ENCODE measurements at places on chromosomes 13 and 19. TPM values are rescaled to one million over a fixed set of nuclear protein-coding genes. Genes with fewer than 3 reads are reported as not detected.

DNA sequence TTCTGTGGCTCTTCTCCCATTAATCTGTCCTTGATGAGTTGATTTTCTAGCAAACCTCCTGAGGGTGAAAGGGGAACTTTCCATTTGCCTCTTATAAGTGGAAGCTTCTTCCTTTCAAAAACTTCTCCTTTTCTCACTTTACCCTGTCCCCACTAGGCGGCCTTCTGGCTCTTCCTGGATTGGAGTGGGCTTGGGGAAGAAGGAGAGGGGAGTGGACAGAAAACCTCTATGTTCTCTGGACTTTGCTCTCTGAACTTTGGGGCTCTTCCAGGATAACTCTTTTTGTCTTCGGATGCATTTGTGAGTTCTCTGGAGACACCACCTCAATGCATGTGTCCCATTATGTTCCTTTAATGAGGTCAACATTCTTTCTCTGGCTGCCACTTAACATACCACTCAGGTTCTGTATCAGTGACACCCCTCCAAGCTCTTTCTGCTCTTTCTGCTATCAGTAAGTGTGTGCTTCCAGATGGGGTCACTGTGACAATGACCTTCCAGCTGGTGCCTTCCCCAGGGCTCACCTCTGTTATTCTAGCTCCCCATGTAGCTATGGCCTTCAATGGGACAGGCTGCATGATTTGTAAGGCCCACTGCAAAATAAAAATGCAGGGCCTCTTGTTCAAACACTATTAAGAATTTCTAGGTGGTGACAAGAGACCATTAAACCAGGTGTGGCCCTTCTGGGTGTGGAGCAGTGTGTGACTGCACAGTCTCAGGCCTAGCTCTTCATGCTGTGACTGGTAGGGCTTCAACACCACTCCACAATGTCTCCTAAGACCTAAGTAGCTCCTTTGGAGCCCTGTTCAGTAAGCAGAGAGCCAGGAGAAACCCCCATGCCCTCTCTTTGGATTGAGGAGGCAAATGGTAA is 389.2 kb downstream of the EFNB2 start:
- H3K4me1 ChIP-seq, result peaks cover 33% of the 10 kb centered on the region
- no peak overlapping the region for H3K4me3 ChIP-seq
- no peaks in the 10 kb centered on the region for H3K27me3 ChIP-seq

Gene FGF22
- 0.43 TPM for total RNA-seq

DNA sequence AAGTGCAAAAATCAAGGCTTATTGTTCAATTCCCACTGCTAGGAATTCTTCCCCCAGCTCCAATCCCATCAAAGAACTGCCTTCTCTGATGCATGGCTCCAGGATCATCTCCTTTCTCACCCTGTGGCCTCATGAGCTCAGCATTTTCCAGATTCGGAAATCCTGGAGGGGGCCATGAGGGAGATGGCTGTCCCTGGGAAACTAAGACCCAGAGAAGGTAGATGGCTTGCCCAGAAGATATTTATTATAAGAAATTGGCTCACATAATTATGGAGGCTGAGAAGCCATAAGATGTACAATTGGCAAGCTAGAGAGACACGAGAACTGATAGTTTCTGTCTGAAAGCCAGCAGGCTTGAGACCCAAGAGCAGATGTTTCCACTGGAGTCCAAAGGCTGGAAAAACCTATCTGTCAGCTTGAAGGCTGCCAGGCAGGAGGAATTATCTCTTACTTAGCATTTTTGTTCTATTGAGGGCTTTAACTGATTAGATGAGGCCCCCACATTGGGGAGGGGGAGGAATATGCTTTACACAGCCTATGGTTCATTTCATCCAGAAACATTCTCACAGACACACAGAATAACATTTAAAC is 58.6 kb downstream of the GADD45B start:
- no peak for DNase-seq
- H3K36me3 ChIP-seq, result peaks cover 2% of the 10 kb centered on the region
- peaks cover 11% of the 10 kb centered on the region for H3K4me1 ChIP-seq
- peak overlapping the region; percentile 85 for H3K27ac ChIP-seq

Gene ATG4D
- 44.9 TPM for total RNA-seq

GRCh38 chr13:84400706-84401105 is 518.4 kb upstream of the SLITRK1 start:
- no peak for DNase-seq
- H3K4me3 ChIP-seq, result no peak overlapping the region
- H3K27ac ChIP-seq, result no peak overlapping the region
- H3K4me1 ChIP-seq, result no peaks in the 10 kb centered on the region
- no peaks in the 10 kb centered on the region for H3K36me3 ChIP-seq

DNA sequence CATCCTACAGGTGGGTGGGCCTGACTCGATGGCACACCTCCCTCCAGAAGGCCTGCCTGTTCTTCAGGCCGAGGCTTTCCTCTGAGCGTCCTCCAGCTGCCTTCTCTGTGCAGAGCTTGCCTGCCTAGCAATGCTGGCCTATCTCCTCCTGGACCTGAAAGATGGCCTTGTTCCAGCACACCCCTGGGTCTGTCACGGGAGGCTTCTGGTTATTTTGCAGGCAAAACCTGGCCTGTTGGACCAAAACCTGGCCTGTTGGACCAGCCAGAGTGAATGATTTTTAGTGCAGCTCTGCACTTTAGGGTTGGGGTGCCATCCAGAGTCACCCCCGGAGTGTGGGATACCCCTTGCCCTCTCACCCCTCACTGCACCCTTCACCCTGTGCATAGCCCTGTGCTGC is 128.4 kb downstream of the KATNAL1 start:
- no peaks in the 10 kb centered on the region for H3K4me1 ChIP-seq
- no peak overlapping the region for H3K27ac ChIP-seq

- H3K36me3 ChIP-seq, result peaks cover 8% of the 10 kb centered on the region
- peak overlapping the region; percentile 91 for H3K4me3 ChIP-seq
These were observed 539 bp downstream of the ZNF554 start for GRCh38 chr19:2820112-2820702.

Gene LRRC25
- not detected for total RNA-seq

GRCh38 chr19:13014101-13014920 is 19.0 kb downstream of the NFIX start:
- H3K27ac ChIP-seq, result no peak overlapping the region
- H3K4me1 ChIP-seq, result no peaks in the 10 kb centered on the region
- DNase-seq, result no peak
- no peak overlapping the region for H3K4me3 ChIP-seq
- H3K27me3 ChIP-seq, result peaks cover 93% of the 10 kb centered on the region

Gene C1QTNF9
- not detected for total RNA-seq

GRCh38 chr19:7645163-7645562 is 8.3 kb downstream of the STXBP2 start:
- no peak overlapping the region for H3K27ac ChIP-seq
- H3K36me3 ChIP-seq, result peaks cover 3% of the 10 kb centered on the region
- no peak for DNase-seq
- no peaks in the 10 kb centered on the region for H3K27me3 ChIP-seq
- H3K4me3 ChIP-seq, result no peak overlapping the region
- H3K4me1 ChIP-seq, result no peaks in the 10 kb centered on the region

Gene RFC3
- total RNA-seq, result 21.1 TPM

Gene TEX29
- 0.44 TPM for total RNA-seq

- peaks cover 12% of the 10 kb centered on the region for H3K4me1 ChIP-seq
- no peaks in the 10 kb centered on the region for H3K27me3 ChIP-seq
- H3K27ac ChIP-seq, result no peak overlapping the region
- no peak for DNase-seq
These were observed 33.4 kb downstream of the SPRY2 start for GRCh38 chr13:80307401-80307987.

Measured in progenitor cell of endocrine pancreas (in vitro differentiated cells).